ENCODE measurements at places on chromosomes 7 and 10.

DNA sequence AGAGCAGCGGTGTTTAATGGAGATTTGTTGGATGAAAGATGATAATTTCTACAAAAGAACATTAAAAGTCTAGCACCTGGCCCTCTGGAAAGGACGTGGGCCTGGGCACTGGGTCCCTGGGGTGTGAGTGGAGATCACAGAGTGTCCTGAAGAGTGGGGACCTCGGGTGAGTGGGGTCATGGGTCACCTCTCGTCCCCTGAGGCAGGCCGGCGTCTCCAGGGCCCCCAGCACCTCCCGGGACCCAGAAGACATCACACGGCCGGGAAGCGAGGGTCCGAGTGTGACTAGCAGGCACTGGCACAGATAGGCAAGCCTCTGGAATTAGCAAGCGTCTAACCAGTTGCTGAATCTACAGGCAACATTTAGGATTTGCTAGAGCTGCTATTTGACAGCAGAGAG, 257.2 kb downstream of the MAD1L1 start:
- no peak for DNase-seq

DNA sequence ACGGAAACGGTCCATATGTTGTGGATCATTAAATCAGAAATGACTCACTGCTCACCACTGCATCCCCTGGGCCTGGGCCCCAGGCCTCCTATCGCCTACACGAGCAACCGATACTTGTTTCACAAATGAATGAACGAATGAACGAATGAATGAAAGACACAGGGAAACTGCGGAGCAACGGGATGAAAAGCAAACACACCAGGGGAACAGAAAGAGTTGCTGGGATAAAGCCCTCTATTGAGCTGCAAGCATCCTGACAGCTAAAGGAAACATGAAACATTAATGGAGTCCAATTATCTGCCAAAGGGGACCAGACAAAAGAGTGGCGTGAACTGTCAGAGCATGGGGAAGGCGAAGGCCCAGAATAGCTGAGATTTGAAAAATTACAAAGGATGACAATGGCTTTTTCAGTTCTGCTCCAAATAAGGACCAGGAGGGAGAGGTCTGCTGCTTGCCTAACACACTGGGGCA, 92.1 kb downstream of the GRB10 start:
- no peak for DNase-seq

DNA sequence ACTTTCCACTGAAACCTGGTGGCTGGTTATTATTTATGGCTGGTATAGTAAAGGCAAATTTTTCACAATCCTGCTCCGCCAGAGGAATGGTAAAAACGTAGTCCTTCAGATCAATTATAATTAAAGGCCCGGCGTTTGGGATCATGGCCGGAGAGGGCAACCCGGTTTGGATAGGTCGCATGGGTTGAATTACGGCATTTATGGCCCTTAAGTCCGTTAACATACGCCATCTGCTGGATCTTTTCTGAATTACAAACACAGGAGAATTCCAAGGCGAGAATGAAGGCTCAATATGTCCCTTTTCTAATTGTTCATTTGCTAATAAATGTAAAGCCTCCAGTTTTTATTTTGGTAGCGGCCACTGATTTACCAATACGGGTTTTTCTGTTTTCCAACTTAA, 11.3 kb upstream of the TAS2R3 start:
- no peak for DNase-seq

- no peak for DNase-seq
Observed at GRCh38 chr7:107694386-107694785, 33.8 kb downstream of the SLC26A4 start.

- no peak for DNase-seq
Observed at GRCh38 chr10:26336979-26337378, 101.2 kb upstream of the APBB1IP start.

GRCh38 chr10:111455776-111456426, 379.1 kb downstream of the ADRA2A start:
- no peak for DNase-seq

GRCh38 chr7:158722574-158723237, 18.1 kb upstream of the NCAPG2 start:
- DNase-seq, result no peak

DNA sequence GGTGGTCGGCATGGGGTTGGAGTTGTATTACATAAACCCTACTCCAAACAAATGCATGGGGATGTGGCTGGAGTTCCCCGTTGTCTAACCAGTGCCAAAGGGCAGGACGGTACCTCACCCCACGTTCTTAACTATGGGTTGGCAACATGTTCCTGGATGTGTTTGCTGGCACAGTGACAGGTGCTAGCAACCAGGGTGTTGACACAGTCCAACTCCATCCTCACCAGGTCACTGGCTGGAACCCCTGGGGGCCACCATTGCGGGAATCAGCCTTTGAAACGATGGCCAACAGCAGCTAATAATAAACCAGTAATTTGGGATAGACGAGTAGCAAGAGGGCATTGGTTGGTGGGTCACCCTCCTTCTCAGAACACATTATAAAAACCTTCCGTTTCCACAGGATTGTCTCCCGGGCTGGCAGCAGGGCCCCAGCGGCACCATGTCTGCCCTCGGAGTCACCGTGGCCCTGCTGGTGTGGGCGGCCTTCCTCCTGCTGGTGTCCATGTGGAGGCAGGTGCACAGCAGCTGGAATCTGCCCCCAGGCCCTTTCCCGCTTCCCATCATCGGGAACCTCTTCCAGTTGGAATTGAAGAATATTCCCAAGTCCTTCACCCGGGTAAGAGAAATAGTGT, at the start of gene CYP2E1:
TSS of gene CYP2E1 (plus strand) at position 407 of the 632 bp plus-strand sequence. CDS start at position 440, 33 bp downstream.
- no peak for DNase-seq

GRCh38 chr7:150374472-150374871, 4.7 kb upstream of the ZNF775 start:
- no peak for DNase-seq

GRCh38 chr7:23462846-23463245, 7.4 kb downstream of the IGF2BP3 start:
- DNase-seq, result no peak
